Mammary microvascular endothelial cell (primary cell): ENCODE measurements at places on chromosomes 11 and 22. TPM values are rescaled to one million over a fixed set of nuclear protein-coding genes. Genes with fewer than 3 reads are reported as not detected.

Gene SLC5A12
- not detected in 2 replicates for total RNA-seq

Gene YWHAH
- 222 and 226 TPM in 2 replicates for total RNA-seq

Gene CEP126
- total RNA-seq, result 0.34 and 0.60 TPM in 2 replicates

Gene SLC17A6
- not detected in 2 replicates for total RNA-seq
